ENCODE measurements at places on chromosomes 16 and 17.

- DNase-seq: no peak
Observed at GRCh38 chr17:80227156-80227555, 6.9 kb downstream of the SLC26A11 start.

DNA sequence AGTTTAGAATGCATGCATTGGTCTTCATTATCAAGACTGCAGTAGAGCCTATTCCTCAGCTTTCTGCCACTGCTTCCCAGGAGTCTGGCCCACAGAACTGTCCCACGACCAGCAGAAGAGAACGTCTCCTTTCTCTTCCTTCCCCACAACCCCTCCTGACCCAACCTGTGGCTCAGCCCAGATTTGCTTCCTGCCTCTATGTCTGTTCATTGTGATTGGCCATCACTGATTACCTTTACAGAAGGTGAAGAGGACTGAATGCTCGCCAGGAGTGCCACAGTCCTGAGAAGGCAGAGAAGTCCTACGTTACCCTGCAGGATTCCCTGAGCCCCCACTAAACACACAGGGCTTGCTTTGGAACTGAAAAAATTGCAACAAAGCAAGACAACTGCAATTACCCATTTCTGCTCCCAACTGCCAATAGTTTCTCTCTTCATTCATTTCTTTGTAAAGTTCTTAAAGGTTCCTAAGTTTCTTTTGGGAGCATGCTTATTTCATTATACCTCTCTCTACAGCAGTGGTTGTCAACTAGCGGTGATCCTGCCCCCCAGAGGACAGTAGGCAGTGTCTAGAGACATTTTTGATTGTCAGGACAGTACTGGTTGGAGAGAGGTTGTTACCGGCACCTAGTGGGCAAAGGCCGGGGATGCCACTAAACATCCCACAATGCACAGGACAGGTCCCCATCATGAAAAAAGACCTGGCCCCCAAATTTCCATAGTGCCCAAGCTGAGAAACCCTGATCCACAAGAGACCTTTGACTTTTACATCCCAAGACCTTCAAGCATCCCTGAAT lies 4.5 kb upstream of the NAT9 start:
- DNase-seq: no peak

GRCh38 chr17:31386542-31387075 lies 4.9 kb upstream of the RAB11FIP4 start:
- no peak for DNase-seq

DNA sequence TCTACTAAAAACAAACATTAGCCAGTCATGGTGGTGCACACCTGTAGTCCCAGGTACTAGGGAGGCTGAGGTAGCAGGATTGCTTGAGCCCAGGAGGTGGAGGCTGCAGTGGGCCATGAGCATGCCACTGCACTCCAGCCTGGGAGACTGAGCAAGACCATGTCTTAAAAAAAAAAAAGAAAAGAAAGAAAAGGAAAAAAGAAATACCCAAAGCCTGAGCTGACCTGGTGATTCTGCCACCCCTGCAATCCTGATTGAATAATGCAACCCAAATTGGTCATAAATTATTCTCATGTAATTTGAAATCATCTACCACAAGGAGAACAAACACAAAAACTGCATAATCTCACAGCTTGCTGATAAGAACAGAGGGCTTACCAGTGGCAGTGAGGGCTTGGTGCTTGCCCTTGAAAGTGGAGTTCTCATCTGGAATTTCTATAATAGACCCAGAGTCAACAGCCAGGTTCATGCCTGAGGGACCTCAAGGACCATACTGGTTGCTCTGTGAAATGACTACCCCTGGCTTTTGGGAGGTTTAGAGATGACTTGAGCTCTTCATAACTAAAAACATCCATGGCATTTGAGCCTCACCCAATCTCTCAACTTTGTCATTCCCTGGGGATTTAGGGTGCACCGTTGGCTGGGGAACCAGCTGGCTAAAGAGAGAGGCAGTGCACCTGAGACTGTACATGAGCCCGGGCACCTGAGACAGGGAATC lies 35.4 kb upstream of the TMC5 start:
- no peak for DNase-seq

DNA sequence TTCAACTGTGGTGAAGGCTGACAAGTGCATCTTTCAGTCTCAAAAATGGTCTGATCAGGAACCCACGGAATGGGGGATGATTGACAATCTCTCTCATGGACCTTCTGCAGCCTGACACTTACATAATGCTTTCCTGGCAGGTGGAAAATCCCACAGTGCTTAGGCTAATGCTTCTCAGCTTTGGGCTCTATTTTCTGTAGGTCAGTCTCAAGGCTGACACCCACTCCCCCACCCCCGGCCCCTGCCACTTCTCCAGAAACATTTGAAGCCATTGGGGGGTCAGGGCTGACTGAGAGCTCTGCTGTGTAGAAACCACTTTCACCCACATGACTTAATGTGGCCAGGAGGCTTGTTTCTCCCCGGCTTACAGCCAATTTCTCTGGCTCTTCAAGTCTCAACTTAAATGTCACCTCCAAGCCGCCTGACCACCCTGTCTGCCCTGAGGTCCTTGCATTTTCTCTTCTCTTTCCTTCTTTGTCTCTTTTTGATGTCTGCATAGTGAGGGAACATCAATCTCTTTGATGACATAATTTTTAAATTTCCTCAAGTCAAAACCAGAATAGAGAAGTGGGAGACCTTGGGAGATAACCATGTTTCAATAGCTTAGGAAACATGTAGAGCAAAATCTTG lies 16.7 kb upstream of the IRF8 start:
- no peak for DNase-seq

DNA sequence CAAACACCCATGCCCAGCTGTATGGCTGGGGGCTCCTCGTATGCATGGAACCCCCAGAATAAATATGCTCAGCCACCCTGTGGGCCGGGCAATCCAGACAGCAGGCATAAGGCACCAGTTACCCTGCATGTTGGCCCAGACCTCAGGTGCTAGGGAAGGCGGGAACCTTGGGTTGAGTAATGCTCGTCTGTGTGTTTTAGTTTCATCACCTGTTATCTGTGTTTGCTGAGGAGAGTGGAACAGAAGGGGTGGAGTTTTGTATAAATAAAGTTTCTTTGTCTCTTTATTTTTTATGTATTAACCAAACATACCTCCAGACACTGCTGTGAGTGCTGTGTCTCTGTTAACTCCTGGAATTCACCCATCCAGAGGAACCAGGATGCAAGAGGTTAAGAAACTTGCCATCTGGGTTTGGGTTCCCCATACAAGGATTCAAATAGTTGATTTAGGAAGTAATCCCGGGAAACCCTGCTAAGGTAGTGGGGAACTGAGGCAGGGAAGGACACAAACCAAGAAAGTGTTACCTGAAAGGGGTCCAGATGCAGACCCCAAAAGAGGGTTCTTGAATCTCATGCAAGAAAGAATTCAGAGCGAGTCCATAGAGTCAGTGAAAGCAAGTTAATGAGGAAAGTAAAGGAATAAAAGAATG lies 37.4 kb upstream of the IL21R start:
- no peak for DNase-seq

- no peak for DNase-seq
Observed at GRCh38 chr17:50149417-50150353, 792 bp downstream of the PPP1R9B start.

DNA sequence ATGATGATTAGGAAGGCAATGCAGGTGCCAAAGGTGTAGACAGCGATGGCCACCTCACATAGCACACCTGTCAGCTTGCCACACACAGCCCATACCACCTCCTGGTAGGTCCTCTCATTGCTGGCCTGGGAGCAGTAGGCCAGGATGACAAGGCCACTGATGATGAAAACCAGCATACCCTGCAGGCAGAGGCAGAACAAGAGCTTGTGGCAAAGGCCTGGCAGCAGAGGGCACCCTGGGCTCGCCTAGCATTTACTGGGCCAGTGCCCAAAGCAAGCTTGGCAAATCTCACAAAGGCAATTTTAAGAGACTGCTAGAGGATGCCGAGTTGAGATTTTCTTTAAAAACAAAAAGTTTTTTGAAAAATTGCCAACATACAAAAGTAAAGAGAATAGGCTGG lies 5.9 kb downstream of the SLC38A7 start:
- no peak for DNase-seq

DNA sequence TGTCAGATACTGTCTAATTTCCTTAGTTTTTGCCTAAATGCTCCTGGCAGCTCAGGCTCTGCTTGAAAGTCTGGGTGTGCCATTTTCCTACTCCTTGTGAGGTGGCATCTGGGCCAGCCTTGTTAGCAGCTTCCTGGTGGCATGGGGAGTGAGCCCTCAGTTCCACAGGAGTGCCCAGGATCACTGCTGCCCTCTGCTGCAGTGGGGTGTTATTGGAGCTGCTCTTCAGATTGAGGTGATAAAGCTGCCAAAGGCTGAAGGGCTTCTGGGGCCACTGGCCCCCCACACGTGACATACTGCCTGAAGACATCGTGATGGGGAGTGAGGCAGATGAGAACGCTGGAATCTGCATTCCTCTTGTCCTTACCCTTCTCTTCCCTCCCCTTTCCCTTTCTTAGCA lies 27.4 kb downstream of the CEP95 start:
- no peak for DNase-seq

DNA sequence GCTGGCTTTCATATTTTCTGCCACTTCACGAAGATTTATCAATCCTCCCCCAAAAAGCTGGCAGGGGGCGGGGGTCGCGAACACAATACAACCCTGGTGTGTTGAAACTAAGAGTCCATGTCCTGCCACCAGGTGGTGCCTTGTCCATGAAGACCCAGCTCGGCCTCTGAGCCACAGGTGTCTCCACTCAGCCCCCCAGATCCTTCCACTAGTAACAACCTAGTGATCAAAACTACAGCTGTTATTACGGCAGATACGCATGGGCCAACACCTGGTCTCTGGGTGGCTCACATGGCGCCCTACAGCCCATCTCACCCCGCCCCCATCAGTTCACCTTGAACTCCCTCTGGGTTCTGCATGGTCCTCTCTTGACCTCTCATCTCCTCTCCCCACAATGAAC lies 27.7 kb downstream of the USP7 start:
- DNase-seq: no peak

DNA sequence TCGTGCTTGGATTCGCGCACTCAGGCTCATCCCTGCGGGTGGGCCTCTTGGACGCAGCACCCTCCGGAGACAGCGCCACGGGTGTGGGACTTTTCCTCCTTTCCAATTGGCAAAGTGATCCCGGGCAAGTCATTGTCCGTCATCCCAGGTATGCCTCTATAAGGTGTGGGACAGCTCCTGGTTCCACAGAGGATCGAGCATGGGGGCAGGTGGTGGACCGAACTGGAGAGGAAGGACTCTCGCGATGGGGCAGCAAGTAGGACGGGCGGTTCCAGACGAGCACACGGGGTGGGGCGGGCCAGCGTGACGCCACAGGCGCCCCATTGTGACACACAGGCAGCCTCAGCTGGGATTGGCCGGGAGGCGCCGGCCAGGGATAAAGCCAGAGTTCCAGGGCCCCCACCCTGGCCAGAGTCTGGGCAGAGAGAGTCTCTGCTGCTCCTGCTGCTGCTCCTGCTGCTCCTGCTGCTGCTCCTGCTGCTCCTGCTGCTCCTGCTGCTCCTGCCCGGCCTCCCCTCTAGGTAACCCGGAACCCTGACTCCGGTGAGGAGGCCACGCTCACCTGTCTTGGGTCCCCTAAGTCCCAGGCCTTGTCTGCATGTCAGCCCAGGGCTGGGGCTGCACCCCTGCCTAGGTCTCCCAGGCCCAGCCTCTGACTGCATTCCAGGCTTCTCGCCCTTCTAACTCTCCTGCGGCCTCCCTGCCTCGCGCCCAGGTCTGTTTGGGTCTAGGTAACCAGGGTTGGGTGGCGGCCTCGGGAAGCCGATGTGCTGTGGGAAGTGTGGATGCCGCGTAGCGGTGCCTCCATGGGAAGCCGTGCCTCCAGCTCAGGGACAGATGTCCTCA lies 38.5 kb upstream of the SLC47A1 start:
- no peak for DNase-seq

- DNase-seq: no peak
Observed at GRCh38 chr17:51441431-51441830, 181.1 kb downstream of the UTP18 start.

DNA sequence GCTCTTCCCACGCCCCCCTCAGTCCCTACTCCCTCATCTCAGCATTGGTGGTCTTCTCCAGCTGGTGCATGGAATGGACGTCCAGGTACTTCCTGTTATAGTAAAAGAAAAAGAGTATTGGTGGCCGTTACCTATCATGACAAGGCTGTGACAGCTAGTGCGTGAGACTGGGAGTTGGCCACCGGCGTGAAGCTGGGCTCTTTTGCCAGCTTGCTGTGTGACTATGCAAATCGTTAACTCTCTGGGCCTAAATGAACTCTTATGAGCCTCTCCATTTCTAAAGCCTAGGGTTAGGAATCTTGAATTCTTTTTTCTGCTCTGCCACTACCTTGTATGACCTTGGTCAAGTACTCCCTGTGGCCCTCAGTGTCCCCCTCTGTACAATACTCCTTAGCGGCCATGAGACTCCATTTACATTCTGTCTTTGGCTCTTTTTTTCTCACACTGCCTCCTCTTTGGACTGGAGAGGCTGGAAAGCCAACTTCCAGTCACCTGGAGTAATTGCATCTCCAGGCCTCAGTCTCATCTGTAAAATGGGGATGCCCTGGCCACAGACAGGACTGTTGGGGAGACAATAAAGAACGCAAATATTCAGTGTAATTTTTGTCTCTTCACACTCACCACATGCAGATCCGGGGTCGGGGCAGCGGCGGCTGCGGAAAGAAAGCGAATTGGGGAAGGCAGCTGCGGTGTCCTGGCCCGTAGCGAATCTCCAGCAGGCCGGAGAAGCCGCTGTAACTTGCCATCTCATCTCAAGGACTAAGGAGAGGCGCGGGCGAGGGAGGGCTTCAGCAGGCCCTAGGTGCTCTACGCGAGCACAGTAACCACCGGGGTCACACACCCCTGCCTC lies 1.1 kb downstream of the CFAP119 start:
- DNase-seq: no peak

- DNase-seq: no peak
Observed at GRCh38 chr16:19113577-19114358, at the start of gene ITPRIPL2. Gene ITPRIPL2 (plus strand): TSS chr16:19113964. CDS start chr16:19114462, 498 bp downstream.

GRCh38 chr16:17773698-17774101 lies 302.9 kb upstream of the XYLT1 start:
- DNase-seq: no peak

DNA sequence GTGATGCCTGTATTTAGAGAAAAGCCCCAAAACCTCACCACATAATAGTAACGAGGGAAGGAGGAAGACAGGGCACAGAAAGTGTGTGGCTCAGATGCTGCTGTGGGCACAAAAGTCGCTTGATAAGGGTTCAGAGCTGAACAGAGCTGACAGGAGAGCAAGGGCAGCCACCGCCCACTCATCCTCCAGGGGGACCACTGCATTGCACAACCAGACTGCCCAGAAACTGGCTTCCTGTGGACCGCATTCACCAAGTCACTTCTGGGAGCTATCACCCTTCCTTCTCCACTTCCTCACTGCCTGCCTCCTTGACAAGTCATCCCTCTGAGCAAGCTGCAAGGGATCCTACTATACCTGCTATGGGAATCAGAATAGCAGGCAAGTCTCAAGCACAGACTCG lies 512.4 kb upstream of the CDH11 start:
- DNase-seq: no peak

GRCh38 chr16:55302635-55303034 lies 21.4 kb upstream of the IRX6 start:
- DNase-seq: no peak

DNA sequence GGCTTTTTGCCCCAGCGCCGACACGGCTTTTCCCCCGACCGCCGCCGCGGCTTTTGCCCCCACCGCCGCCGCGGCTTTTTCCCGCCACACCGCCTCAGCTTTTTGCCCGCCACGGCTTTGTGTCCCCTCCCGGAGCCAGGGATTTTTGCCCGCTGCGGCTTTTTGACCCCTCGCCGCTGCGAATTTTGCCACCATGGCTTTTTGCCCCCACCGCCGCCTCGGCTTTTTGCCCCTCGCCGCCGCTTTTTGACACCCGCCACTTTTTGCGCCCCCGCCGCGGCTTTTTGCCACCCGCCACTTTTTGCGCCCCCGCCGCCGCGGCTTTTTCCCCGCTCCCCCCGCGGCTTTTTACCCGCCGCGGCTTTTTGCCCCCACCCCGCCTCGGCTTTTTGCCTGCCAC lies 1342.5 kb downstream of the TP53TG3F start:
- DNase-seq: no peak
